Activated naive CD4-positive, alpha-beta T cell treated with anti-CD3 and anti-CD28 coated beads for 36 hours (primary cell): ENCODE measurements at places on chromosomes 12 and 14. TPM values are rescaled to one million over a fixed set of nuclear protein-coding genes. Genes with fewer than 3 reads are reported as not detected.

GRCh38 chr14:102066041-102066451 is 20.8 kb downstream of the HSP90AA1 start:
- DNase-seq, result no peak

- DNase-seq, result no peak
Observed at GRCh38 chr14:74469548-74470518, 23.3 kb downstream of the NPC2 start.

- DNase-seq, result no peak
Observed at GRCh38 chr12:114776731-114777442, 92.9 kb upstream of the TBX3 start.

DNA sequence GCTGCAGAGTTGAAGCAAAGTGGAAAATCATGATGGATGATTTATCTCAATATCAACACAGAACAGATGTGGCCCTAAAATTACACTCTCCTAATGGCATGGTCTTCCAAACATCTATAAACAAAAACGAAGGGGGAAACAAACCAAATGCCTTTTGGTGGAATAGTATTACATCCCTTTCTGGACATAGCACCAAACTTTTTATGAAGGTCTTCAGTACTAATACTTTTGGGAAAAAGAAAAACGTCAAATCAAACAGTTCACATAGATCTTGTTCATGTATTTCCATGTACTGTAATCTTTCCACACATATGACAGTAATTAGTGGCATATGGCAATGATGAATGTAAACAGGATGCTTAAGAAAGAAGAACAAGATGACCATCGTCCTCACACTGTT is 22.9 kb upstream of the ANAPC7 start:
- no peak for DNase-seq

DNA sequence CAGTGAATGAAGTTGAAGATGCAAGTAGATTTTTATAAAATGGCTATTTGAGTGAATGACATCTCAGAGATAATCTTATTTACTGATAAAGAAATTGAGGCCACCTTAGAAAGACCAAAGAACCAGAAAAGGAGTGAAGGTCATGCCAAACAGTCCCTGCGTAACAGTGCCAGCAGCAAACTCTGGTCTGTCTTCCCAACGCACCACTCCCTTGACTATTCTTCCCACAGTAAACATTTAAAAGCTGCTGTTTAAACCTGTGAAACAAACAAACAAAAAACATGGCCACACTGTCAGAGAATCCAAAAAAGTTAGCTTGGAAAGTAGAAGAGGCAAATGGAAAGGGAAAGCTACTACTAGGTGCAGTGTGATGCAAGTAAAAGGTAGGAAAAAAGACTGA is 1.5 kb upstream of the PRPF39 start:
- DNase-seq, result no peak

DNA sequence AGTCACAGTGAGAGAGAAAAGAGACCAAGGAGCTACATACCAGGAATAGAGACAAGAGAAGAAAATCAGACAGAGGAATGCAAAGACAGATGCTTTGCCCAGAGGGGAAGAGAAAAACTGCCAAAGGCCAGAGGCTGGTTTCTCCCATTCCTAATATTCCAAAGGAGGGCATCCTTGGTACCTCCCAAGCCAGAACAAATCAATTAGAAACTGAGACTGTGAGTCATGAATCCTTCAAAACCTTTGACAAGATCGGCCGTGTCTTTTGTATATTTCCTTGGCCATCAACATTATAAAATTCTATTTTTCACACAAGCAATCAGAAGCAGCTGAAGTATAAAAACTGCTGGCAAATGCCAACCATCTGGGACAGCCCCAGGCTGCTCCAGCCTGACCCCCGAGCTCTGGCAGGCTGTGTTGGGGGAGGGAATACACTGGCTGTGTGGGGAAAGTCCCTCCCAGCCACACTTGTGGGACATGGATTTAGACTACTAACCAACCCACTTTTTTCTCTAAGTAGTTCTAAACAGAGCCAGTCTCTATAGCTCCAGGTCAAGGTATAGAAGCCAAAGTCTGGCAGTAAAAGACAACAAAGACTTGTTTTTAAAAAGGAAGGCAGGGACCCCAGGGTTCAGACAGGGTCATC is 13.7 kb downstream of the POMT2 start:
- DNase-seq, result no peak

GRCh38 chr14:44901696-44902095 is 60.1 kb downstream of the KLHL28 start:
- DNase-seq, result no peak

DNA sequence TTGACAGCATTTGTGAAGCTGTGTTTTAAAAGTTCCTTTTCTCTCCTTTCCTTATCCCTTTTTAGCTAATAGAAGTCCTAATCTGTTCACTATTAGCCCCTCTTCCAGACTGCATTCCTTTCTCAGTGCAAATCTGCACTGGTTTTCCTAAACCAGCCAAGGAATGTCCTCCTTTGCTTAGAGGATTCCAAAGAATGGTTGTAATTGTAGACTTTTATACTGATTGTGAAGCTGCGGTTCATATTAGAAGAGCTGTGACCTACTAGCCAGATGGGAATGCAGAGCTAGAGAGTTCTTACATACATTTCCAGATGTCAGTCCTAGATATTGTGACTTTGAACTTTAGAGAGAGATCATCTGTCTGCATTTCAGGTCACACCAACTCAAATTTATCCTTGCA is 79.8 kb downstream of the MYRFL start:
- no peak for DNase-seq

DNA sequence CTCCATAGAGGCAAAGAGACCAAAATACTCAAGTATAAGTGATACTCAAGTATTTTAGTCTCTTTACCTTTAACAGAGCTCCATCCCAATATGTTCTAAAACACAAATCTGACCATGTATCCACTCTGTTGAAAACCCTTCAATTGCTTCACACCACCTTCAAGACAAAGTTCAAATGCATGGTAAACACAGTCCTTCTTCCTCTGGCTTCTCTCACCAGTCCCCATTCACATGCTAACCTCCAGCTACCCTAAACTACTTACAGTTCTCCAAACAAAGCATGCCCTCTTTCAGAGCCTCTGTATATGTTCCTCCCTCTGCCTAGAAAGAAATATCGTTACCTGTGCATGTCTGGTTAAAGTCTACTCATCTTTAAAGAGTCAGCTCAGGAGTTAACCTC is 100.2 kb downstream of the NUMB start:
- DNase-seq, result no peak

The CCDC198 gene
- not detected for total RNA-seq

The USP44 gene
- total RNA-seq, result 7.6 TPM

The KICS2 gene
- 15.6 TPM for total RNA-seq

The NR1H4 gene
- not detected for total RNA-seq
